ENCODE measurements at places on chromosomes 7 and 10.
A peak's percentile ranks its signal among the peaks of the same experiment; 100 is the strongest.

GRCh38 chr10:12444981-12445700, 95.8 kb downstream of the CAMK1D start:
- DNase-seq: no peak

DNA sequence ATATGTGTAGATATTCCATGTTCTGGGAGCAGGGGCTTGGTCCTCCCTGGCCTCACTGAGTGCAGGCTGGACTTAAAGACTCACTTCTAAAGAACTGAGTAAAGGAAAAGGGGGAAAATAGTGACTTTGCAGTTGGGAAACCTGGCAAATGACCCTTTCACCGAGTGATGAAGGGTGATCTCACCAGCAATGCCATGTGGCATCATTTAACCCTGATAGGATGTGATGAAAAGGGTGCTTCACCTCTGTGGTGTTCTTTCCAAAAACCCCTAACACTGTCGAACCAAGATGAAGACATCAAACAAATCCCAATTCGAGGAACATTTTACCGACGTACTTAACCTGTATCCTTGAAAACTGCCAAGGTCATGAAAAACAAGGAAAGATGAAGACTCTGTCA, 71.9 kb downstream of the AOAH start:
- no peak for DNase-seq

DNA sequence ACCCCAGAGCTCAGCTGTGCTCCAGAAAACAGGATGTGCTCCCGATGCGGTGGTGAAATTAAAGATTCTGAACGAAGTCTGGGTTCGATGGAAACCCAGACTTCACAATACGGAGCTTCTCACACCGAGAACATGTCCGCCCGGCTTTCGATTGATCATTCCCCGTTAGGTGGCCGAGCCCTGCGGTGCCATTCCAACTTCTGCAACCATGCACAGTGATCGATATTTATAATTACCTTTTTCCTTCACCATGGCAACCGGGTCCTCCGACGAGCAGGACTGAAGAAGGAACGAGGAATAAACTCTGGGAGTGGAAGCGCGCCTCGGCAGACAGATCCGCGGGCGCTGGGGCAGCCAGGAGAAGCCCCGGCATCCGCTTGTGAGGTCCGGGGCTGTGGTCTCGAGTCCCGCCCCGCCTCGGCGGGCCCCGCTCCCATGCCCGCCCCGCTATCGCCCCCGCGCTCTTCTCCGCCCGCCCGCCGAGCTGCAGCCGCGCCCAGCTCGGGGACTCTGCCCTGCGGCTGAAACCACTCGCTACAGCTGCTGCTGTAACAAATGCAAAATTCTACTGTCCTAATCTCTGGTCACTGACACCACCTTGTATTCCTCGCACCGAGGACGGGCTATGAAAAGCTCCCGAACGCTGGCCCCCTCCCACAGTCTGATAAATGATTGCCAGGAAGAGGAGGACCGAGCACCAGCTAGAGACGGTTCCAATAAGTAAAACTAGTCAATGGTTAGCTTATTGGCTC, 26.2 kb downstream of the ABLIM1 start:
- no peak for DNase-seq

DNA sequence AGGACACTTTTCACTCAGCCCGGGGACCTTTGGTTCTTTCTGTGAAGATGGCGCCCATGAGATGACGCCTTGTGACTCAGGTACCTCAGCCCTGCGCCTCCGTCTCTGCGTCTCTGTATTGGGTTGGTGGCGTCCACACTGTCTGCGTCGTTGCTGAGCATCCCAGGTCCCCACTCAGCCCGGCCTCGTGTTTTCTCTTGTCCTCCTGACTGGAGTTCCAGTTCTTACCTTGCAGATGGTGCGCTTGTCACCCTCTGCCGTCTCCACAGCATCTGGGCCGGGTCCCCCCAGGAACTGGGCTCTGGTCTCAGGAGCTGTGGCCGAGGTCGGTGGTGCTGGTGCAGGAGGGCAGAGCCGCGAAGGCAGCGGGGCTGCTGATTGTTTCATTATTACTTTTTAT, 150.4 kb downstream of the WDR37 start:
- DNase-seq: no peak

- DNase-seq: no peak
These were observed 91.2 kb downstream of the LHPP start for GRCh38 chr10:124552691-124553276.

DNA sequence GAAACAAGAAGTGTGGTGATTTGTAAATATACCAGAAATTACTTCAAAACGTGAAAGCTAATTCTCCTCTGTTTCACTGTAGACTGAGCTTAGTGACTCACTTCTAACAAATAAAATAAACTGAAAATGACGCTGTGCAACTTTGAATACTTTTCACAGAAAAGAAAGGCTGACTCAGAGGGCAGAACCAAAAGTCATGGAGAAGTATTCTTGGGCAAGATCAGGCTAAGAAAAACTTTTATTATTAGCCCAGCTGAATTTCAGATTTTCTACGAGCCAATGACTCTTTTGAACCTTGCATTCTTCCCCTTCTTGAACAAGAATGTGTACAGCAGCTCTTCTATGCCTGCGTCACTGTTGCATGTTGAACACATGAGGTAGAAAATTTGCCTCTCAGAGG, 527.3 kb upstream of the GHITM start:
- DNase-seq: no peak

- no peak for DNase-seq
These were observed 34.5 kb upstream of the GSAP start for GRCh38 chr7:77450613-77451012.

DNA sequence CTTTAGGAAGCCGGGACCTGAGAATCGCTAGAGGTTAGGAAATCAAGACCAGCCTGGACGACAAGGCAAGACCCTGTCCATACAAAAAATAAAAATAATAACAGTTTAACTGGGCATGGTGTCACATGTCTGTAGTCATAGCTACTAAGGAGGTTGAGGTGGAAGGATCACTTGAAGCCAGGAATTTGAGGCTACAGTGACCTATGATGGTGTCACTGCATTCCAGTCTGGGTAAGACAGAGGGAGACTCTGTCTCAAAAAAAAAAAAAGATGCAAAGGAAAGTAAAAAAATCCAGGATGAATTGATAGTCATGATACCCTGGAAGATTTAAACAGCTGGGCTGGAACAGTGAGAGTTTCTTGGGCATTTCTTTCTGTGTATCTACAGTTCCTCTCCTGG, 463.2 kb downstream of the GALNT17 start:
- DNase-seq: no peak

GRCh38 chr10:279655-280054, 144.4 kb downstream of the ZMYND11 start:
- no peak for DNase-seq

DNA sequence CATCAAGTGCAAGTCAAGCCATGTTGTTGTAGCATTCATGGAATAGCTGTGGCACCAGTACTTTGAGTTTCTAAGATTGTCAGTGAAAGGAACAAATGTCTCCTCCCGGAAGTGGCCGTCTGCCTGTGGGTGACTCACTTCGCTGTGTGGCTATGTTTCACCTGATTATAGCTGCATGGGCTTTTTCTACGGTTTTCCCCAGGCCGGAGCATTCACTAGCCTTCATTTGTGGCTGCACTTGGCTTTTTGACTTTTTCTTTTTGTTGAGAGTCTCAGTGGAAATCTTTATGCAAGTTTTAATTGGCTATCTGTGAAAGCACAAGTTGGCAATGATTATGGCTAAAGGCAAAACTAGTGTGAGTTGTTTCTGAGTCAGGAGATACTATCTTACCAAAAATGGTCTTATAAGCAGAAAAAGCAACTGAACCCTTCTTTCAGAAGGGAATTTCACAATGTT, 35.0 kb downstream of the SRI start:
- DNase-seq: no peak

DNA sequence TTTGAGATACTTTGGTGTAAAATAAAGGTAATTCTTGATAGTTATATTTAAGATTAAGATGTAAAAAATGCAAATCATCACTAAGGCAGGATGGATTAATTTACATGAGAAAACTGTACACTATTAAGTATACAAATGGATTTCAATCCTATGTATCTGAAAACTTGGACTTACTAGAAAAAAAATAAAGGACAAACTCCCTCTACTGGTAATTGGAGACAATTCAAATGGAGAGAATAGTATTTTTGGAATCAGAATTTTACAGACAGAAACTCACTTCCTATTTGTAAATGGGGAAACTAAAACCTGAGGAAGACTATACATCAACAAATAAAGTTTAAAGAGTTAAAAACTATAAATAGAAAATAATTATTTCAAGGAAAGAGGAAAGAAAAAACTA, 62.6 kb downstream of the CUL2 start:
- peak; percentile 60 for DNase-seq

- no peak for DNase-seq
These were observed 27.5 kb downstream of the VWA2 start for GRCh38 chr10:114266521-114266920.

DNA sequence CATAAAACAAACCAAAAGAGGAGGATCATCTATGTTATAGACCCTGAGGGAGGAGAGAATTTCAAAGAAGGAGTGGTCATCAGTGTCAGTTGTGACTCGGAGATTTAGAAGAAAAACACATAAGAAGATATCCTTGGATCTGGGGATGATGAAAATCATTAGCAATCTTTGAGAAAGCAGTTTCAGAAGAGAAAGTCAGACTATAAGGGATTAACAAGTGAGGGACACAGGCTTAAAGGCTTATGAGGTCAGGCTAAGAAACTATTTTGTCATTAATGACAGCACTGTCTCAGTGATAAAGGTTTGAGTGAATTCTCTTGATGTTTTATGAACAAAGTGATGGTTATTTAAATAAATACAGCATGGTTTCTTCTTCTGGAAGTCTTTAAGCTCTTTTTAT, 6.1 kb upstream of the GPR85 start:
- no peak for DNase-seq

GRCh38 chr7:33596686-33597085, 308.7 kb upstream of the BMPER start:
- DNase-seq: no peak

DNA sequence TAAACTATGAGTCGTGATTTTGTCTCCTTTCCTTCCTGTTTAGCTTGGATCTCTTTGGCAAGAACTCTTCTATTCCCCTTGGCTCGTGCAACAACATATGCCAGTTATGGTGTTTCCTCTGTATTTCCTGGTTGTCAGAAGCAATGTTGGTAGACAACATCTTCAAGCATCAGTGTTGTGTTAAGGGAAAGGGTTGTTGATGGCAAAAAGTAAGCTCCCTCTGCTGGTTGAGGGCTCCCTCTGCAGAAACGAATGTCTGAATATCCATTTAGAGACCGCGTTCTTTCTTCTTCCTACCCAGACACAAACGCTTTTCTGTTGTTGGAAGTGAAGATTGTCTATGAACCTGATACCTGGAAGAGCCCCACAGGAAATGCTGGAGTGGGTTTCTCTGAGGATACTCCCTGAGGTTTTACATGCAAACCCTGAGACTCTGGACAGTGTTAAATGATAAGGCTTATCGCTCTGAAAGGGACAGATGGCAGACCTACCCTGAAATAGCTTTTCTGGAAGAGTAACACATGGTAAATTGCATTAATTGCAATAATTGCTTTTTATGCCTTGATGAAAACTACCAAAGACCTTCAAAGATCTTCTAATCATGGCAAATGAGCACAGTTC, 23.5 kb upstream of the C1QL3 start:
- DNase-seq: no peak

DNA sequence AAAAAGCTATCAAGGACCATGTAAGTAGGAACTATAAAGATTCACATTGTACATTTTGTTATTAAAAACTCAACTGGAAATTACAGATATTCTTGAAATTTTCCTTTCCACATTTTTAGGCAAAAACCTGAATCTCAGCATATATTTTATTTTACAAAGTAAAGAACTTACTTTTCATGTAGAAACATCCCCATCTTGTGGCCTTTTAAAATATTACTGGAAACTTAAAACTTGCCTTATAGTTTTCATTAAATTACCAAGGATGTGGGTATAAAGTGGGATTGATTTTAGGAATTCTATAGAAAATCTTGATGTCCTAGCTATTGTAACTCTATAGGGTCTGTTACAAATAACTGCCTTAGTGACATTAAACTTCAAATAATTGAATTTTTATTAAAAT, 10.6 kb downstream of the DBF4 start:
- peak; percentile 48 for DNase-seq

DNA sequence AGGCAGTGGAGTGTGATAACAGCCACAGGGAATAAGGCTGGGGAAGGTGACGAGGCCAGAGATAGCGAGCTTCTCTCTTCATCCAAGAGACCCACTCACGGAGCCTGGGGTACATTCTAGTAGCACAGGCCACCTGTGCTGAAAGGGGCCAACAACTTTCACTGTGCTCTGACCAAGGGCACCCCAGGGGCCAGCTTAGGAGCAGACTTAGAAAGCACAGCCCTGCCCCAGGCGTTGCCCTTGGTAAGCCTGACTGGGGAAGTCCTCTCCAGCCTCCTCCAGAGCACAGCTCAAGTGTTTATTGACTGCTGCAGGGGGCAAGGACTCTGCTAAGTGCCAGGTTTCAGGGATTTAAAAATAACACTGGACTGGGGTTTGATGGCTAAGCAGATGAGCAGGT, 44.7 kb downstream of the EBF3 start:
- no peak for DNase-seq
